ENCODE measurements at places on chromosomes 12 and 14.

- no peak overlapping the region for H3K27ac ChIP-seq
- DNase-seq: no peak
- no peaks in the 10 kb centered on the region for H3K4me1 ChIP-seq
- H3K4me3 ChIP-seq: no peak overlapping the region
- no peaks in the 10 kb centered on the region for H3K36me3 ChIP-seq
These were observed 115.5 kb upstream of the G2E3 start for GRCh38 chr14:30443368-30444007.

DNA sequence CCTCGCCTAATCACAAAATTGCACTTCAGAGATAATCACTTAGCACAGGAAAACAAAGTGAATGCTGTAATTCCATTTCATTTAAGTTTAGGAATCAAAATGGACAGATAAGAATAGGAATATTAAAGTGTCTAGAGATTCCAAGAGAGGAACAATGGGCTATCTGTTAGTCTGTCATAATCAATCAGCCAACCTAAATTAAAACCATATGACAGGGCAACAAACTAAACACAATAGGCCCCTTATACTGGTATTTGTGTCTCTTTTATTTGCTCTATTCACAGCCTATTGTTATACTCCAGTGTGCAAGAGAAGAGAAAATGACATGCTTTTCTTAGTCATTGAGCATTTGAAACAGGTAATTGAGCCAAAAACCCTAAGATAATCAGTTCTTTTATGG is 259.4 kb downstream of the PRKD1 start:
- DNase-seq: no peak
- H3K4me1 ChIP-seq: peaks cover 14% of the 10 kb centered on the region
- no peaks in the 10 kb centered on the region for H3K27me3 ChIP-seq
- no peaks in the 10 kb centered on the region for H3K36me3 ChIP-seq
- H3K27ac ChIP-seq: no peak overlapping the region

GRCh38 chr14:102396521-102396920 is 33.8 kb downstream of the TECPR2 start:
- H3K27me3 ChIP-seq: no peaks in the 10 kb centered on the region
- no peaks in the 10 kb centered on the region for H3K36me3 ChIP-seq
- H3K4me1 ChIP-seq: peaks cover 4% of the 10 kb centered on the region
- H3K27ac ChIP-seq: no peak overlapping the region

DNA sequence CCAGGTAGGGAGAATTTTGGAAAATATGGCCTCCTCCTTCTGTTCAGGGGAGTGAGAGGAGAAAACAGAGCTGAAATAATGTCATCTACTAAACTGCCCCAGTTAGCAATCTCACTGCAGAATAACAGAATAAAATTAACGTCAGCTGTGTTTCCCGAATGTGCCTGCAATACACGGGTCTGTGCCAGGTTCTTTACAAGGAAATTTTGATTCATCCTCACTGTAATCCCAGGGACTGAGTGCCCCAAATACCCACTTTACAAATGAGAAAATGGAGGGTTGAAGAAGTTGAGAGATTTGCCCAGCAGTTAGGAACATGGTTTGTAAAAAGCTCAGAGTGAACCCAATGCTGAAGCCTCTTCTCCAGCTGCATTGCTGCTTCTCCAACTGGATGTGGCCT is 21.3 kb upstream of the SERPINA6 start:
- H3K36me3 ChIP-seq: no peaks in the 10 kb centered on the region
- DNase-seq: no peak
- H3K4me1 ChIP-seq: no peaks in the 10 kb centered on the region
- H3K27me3 ChIP-seq: no peaks in the 10 kb centered on the region
- H3K4me3 ChIP-seq: no peak overlapping the region
